Activated CD4-positive, alpha-beta T cell treated with anti-CD3 and anti-CD28 coated beads, Interleukin-2, amount 10 ng/mL, durations not matched to agents 24 days and 14 days (primary cell): ENCODE measurements at places on chromosomes 7 and 10. TPM values are rescaled to one million over a fixed set of nuclear protein-coding genes. Genes with fewer than 3 reads are reported as not detected.

GNB2 gene
- 205 and 211 TPM in 2 replicates for total RNA-seq

DUSP5 gene
- 76.0 and 79.9 TPM in 2 replicates for total RNA-seq

INMT gene
- not detected in 2 replicates for total RNA-seq

LANCL2 gene
- 10.9 and 12.2 TPM in 2 replicates for total RNA-seq

MKI67 gene
- total RNA-seq, result 161 and 164 TPM in 2 replicates

- no peaks in the 10 kb centered on the region for H3K27me3 ChIP-seq
- H3K27ac ChIP-seq, result no peak overlapping the region
- H3K4me1 ChIP-seq, result no peaks in the 10 kb centered on the region
- DNase-seq, result no peak
- H3K4me3 ChIP-seq, result no peak overlapping the region
These were observed 393.4 kb downstream of the SORCS1 start for GRCh38 chr10:106771154-106771553.

DNA sequence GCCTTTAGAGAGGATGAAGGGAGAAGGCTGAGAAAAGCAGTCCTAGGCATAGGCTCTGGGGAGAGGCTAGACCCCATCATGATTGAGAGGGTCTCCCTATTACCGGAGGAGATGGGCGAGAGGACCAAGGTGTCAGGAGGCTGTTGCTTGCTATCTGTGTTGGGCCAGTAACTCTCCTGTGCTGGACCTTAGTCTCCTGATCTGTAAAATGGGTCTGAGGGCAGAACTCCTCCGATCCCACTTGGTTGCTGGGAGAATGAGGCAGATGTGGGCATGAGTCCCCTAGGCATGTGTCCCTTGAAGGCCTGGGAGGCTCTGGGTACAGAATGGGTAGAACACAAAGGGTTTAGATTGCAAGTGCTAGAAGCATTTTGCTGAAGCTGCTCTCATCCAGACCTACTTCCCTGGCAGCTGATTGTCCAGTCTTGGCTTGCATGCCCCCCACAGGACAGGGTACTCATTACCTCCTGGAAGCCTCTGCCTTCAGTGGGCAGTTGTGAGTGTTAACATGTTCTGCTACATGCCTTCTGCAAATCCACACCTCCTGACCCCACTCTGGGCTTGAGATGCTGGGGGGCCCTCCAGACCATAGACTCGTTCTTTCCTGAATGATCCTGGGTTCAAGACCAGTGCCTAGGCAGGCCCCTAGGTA, 4.4 kb downstream of the ZMIZ1 start:
- H3K4me3 ChIP-seq, result no peak overlapping the region
- H3K36me3 ChIP-seq, result peaks cover 3% of the 10 kb centered on the region
- H3K27ac ChIP-seq, result no peak overlapping the region
- H3K4me1 ChIP-seq, result peaks cover 21% of the 10 kb centered on the region
- no peak for DNase-seq
- H3K27me3 ChIP-seq, result peaks cover 19% of the 10 kb centered on the region

GRCh38 chr10:47412869-47413268, 28.8 kb upstream of the ZNF488 start:
- H3K36me3 ChIP-seq, result no peaks in the 10 kb centered on the region

- DNase-seq, result no peak
- peak overlapping the region; percentile 73 for H3K27ac ChIP-seq
- peaks cover 75% of the 10 kb centered on the region for H3K4me1 ChIP-seq
- H3K36me3 ChIP-seq, result peaks cover 60% of the 10 kb centered on the region
- peak overlapping the region; percentile 29 for H3K4me3 ChIP-seq
These were observed 84.1 kb downstream of the MDFIC start for GRCh38 chr7:115005953-115006352.

GRCh38 chr7:40544221-40544723, 409.5 kb downstream of the SUGCT start:
- H3K4me1 ChIP-seq, result no peaks in the 10 kb centered on the region
- H3K27me3 ChIP-seq, result no peaks in the 10 kb centered on the region
- no peak for DNase-seq

DNA sequence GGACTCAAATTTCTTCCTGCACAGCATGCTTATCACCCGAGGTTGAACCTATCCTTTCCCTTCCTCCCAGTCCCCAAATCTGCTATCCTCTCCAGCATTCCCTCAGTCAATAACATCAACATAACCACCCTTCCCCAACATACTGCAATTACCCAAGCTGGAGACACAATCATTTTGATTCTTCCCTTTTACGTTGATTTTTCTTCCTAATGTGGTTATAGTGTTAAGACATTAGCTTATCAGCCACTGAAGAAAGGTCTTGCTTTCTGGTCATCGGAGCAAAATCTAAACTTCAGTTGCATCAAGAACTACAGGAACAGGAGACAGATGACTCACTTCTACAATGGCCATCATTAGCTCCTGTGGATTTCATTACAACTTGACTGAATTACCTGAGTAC, 3.5 kb upstream of the HBP1 start:
- H3K27me3 ChIP-seq, result peaks cover 12% of the 10 kb centered on the region
- no peak for DNase-seq
- H3K36me3 ChIP-seq, result peaks cover 5% of the 10 kb centered on the region

GRCh38 chr7:5633161-5634106, 148.0 kb downstream of the RNF216 start:
- H3K4me3 ChIP-seq, result no peak overlapping the region
- no peaks in the 10 kb centered on the region for H3K27me3 ChIP-seq
- peaks cover 32% of the 10 kb centered on the region for H3K36me3 ChIP-seq
- DNase-seq, result no peak

GRCh38 chr7:82293467-82293866, 150.1 kb downstream of the CACNA2D1 start:
- no peak overlapping the region for H3K4me3 ChIP-seq
- H3K36me3 ChIP-seq, result no peaks in the 10 kb centered on the region
- H3K4me1 ChIP-seq, result no peaks in the 10 kb centered on the region
- H3K27ac ChIP-seq, result no peak overlapping the region
- DNase-seq, result no peak
- H3K27me3 ChIP-seq, result no peaks in the 10 kb centered on the region

- H3K27me3 ChIP-seq, result no peaks in the 10 kb centered on the region
- DNase-seq, result no peak
- H3K4me3 ChIP-seq, result no peak overlapping the region
- H3K27ac ChIP-seq, result no peak overlapping the region
- H3K4me1 ChIP-seq, result peaks cover 10% of the 10 kb centered on the region
- no peaks in the 10 kb centered on the region for H3K36me3 ChIP-seq
These were observed 44.5 kb downstream of the PRTFDC1 start for GRCh38 chr10:24907956-24908355.

DNA sequence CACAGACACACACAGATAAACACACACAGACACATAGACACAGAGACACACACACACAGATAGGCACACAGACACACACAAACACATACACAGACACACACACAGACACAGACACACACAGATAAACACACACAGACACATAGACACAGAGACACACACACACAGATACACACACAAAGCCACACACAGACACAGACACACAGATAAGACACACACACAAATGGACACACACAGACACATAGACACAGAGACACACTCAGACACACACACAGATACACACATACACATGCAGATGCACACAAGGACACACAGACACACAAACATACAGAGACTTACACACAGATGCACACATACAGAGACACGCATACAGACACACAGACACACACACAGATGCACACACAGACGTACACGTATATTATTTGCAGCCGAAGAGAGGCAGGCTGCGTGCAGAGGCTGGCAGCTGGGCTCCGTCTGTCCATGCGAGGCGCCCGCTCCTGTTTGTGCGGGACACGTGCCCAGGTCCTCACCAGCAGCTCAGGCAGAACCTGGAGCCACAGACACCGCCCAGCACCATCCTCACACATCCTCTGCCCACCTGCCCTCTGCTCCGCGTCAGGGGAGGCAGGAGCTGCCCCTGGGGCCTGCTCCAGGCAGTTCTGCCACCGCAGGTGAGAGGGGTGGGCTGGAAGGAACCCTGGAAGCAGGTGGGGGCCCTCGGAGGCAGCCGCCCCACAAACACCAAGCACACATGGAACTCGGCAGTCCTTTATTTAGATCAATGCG, 1.2 kb downstream of the CALML5 start:
- H3K27me3 ChIP-seq, result peaks cover 6% of the 10 kb centered on the region
- no peak for DNase-seq
- no peaks in the 10 kb centered on the region for H3K4me1 ChIP-seq
- H3K36me3 ChIP-seq, result no peaks in the 10 kb centered on the region
- no peak overlapping the region for H3K27ac ChIP-seq
- no peak overlapping the region for H3K4me3 ChIP-seq

DNA sequence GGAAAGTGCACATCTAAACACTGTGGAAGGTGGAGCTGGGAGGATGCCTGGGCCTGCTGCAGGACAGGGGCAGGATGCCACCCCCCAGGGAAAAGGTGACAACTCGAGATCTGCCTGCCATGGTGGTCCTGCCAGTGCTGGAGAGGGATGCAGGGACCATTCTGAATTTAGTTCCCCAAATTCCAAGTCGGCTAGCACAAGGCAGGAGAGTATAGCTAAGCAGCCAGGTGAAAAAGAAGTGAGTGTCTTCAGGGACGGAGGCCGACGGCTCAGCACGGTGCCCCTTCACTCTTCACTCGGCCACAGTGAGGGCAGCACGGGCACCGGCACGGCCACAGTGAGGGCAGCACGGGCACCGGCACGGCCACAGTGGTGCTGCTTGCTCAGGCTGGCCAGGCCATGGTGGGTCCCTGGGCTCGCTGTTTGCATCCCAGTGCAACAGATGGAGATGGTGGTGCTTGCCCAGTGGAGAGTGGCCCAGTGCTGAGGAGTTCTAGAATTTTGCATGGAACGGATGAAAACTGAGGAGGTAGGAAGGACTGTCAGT, 161.3 kb upstream of the SHH start:
- no peaks in the 10 kb centered on the region for H3K4me1 ChIP-seq
- no peak for DNase-seq
- H3K4me3 ChIP-seq, result no peak overlapping the region
- no peak overlapping the region for H3K27ac ChIP-seq
- H3K36me3 ChIP-seq, result no peaks in the 10 kb centered on the region
